Effector CD4-positive, alpha-beta T cell (primary cell): ENCODE measurements at places on chromosomes 13 and 19.
A peak's percentile ranks its signal among the peaks of the same experiment; 100 is the strongest.

- DNase-seq, result no peak
Measured at GRCh38 chr13:59839186-59839585, 324.5 kb downstream of the DIAPH3 start.

DNA sequence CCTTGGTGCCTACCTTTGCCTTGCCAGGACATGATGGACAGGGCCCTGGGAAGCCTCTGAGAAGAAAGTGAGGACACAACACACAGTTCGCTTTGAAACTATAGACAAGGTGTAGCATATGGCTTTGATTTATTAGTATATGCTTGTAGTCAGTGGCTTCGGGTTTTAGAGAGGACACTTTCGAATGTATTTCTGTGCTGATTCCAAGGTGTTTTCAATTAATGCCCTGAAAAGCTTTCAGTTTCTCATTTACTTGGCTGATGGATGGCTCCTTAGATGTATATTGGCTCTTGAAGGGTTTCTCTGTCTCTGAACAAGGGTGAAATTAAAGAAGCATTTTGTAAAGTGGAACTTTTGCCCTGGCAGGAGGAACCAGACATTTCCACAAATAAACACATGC, 106.9 kb downstream of the POSTN start:
- no peak for DNase-seq

DNA sequence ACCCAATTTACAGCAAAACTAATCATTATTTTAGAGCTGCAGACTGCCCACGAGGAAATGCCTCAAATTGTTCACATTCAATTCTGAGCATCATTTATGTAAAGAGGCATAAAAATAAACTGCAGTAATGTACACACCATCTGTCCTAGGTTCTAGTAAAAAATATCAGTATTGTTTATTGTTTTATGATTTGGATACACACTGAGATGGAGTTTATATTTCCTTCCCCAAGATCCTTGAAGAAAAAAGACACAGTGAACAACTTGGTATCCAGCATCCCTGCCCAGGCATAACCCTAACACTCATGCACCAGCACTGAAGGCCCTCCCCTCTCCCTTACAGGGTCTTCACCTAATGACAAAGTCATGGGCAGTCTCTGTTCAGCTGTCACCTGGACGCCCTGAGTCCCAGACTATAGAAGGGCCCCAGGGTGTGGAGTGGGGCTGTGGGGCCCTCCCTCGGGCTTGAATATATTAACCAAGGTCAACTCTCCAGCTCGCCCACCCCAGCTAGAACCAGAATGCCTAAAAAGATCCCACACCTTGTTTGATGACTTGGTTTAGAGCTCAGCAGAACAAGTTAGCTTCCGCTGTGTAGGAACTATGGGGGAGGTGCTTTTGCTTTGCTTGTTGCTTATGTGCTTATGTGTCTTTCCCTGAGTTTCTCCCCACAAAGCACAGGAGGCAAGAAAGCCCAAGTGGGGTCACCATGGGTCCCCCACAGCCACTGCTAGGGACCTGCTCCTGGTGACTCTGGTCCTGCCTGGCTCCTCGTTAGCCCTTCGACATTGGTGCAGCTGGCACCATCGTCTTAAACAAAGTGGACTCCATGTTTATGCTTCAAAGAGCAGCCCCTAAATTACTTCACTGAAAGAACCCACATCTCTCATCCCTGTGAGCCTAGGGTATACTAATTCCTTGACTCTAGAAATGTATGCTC, 111.1 kb downstream of the COL4A1 start:
- DNase-seq, result no peak

DNA sequence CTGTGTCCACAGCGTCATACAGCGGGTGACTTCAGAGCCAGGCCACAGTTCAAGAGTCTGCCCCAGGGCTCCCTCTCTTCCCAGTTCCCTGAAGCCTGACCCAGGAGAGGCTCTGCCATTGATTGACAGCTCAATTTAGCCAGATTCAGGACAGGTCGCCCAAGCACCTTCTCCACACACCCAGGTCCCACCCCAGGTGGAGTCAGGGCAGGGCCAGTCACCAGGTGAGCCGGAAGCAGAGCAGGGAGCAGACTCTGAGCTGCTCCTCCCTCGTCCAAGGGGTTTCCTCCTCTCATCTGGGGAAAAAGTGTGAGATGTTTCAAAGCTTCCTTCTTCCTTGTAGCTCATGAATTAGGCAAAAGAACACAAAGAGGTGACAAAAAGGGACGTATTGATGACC, 5.6 kb downstream of the CEACAM7 start:
- DNase-seq, result no peak

- no peak for DNase-seq
Measured at GRCh38 chr19:18833849-18834643, 2.3 kb downstream of the UPF1 start.

- peak; percentile 39 for DNase-seq
Measured at GRCh38 chr19:47447470-47448359, 24.0 kb downstream of the SLC8A2 start.

- DNase-seq, result peak; percentile 40
Measured at GRCh38 chr13:74132152-74132775, 1.9 kb downstream of the KLF12 start.

- no peak for DNase-seq
Measured at GRCh38 chr13:85575110-85575509, 224.1 kb downstream of the SLITRK6 start.

GRCh38 chr19:4606921-4607678, 32.2 kb upstream of the TNFAIP8L1 start:
- DNase-seq, result no peak

DNA sequence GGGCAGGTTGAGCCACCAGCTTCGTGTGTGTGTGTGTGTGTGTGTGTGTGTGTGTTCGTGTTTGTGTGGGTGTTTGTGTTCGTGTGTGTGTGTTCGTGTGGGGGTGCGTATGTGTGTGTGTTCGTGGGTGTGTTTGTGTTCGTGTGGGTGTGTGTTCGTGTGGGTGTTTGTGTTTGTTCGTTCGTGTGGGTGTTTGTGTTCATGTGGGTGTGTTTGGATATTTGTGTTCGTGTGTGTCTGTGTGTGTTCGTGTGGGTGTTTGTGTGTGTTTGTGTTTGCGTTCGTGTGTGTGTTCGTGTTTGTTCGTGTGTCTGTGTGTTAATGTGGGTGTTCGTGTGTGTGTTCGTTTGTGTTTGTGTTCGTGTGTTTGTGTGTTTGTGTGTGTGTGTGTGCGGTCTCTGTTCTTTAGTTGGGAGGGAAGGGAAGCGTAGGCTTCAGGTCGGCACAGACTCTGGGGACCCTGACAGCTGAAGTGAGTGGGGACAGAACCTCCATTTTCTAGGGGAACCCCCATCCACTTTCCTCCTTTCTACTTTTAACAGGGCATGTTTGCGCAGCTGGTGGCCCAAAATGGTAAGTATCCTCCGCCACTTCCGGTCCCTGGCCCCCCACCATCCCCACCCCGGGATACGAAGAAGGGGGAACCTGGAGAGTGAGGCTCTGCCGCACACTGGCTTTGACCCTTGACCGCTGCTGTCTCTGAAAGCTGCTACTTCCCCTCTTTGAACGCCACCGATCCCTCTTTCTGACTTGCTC, 1.6 kb downstream of the TNFSF9 start:
- DNase-seq, result no peak

DNA sequence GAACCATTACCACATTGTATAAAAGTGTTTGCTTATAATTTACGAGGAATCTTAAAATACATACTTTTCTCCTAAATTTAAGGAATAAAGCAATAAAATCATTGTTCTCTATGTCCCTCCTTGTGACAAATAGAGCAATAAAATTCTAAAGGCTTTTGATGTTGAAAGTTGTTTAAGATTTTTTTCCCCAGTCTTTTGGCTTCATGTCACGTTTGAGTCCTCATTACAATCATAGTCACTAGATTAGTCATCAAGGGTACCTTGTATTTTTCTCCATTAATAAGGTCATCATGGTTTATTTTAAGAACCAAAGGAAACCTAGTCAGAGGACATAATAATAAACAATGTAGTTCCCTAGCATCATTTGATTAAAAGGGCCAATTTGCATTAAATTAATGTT, 3.2 kb downstream of the WBP4 start:
- no peak for DNase-seq

- DNase-seq, result no peak
Measured at GRCh38 chr19:46609511-46610412, 8.6 kb downstream of the CALM3 start.

DNA sequence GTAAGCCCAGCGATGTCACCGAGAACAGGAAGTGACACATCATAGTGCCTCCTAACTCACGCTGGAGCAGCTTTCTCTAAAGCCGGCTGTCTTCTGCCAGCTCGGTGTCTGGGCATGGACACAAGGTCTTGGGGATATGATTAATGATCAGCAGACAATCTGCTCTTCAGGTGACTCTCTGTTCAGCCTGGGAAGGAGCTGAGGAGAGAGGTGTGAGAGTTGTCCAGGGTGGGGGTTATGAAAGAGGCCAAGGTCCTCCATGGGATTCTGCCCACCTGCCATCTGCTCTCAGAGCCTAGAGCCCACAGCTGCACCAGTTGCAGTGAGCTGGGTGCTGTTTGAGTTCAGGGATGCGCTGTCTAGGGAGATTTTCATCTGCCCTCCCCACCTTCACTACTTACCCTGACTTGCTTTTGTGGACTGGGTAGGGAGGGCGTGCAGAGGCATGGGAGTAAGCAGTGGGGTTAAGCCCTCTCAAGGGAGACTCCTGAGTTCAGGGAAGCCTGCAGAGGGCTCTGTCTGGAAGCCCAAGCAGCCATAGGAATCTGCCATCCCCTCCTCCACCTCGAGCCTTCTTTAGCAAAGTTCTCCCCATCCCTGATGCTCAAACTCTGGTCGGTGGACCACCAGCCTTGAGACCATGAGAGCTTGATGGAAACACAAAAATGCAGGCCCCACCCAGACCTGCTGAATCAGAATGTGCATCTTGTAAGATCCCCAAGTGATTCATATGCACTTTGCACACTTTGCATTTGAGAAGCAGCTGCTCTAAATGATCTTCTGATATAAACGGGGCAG, 539.7 kb downstream of the RFC3 start:
- DNase-seq, result no peak

DNA sequence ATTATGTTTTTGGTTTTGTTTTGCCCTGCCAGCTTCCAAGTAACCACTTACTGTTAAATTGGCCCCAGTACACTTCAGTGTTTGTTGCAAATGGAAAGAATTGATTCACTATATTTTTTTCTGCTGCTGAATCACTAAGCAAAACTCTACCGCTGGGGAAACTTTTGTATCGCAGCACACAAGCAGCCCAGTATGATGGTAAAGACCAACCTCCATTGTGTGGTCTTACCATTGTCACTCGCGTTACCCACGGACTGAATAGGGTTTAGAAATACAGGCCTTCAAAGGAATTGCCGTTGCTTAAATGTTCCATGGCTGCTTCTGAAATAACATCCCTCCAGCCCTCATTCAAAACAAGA, 7.9 kb downstream of the SPATA13 start:
- DNase-seq, result no peak

DNA sequence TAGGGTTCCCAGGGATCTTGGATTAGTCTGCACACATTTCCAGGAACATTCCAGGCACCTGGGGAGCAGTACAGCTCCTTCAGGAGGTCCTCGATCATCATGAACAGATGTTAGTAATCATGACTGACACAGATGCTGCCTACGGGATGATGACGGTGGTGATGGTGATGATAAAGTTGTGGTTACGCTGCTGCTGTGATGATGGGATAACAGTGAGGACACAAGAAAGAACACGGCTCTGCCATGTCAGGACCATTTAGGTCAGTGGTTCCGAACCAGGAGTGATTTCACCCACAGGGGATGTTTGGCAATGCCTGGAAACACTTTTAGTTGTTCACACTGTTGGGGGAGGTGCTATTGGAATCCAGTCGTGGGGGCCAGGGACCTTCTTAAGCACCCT, 1193.0 kb downstream of the UQCRFS1 start:
- DNase-seq, result no peak
